T-helper 2 cell (primary cell): ENCODE measurements at places on chromosomes 1 and 21.

GRCh38 chr1:85818371-85818770 lies 110.1 kb upstream of the ZNHIT6 start:
- no peak for DNase-seq

- DNase-seq: no peak
Observed at GRCh38 chr1:10179406-10180091, 30.8 kb upstream of the KIF1B start.

DNA sequence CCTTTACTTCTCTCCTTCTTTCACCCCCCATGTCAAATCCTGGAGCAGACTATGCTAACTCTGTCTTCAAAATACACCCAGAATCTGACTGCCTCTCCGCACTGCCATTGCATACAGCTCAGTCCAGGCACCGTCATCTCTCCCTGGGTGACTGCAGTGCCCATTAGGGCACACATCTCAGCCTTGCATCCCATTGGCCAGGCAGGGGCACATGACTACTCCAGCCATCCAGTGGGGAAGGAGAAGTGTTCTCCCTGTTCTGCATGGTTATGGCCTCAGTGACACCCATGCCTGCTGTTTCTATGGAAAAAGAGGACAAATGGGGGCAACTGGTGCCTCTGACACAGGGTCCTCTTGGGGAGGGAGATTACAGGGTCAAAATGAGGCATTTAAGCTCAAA lies 270.5 kb downstream of the MATN1 start:
- DNase-seq: no peak

- no peak for DNase-seq
Observed at GRCh38 chr21:40433538-40433937, 413.4 kb downstream of the DSCAM start.

DNA sequence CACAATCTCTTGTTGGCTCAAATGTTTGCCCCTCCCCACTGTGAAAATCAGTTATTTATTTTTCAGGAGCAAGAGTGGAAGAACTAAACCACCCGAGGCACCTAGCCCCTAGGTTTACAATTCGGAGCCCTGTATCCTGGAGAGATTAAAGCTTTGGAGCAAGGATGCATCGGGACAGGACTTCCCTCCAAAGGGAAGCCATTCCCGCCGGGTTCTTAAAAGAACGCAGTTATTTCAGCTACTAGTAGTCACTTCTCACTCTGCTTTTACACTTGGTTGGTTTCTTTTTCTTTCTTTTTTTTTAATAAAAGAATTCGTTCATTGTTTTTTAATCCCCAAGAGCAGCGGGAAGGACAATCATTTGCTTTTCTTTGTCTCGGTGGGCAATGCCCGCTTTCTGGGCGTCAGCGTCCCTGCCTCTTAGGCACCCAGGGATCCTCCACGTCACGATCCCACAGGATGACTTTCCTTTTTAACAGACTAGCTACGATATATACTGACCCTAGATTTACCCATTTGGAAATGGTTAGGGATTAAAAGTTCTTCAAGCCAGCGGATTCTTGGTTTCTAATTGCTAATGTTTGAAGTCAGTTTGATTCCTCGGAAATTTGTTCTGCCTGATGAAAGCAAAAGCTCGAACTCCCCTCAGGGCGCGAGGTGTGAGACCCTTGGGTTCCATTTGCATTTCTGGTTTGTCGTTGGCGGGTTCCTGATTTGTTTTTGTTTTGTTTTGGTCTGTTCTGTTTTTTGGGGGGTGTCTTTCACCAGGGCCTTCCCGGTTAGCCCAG lies 9.0 kb downstream of the TBX15 start:
- DNase-seq: no peak

DNA sequence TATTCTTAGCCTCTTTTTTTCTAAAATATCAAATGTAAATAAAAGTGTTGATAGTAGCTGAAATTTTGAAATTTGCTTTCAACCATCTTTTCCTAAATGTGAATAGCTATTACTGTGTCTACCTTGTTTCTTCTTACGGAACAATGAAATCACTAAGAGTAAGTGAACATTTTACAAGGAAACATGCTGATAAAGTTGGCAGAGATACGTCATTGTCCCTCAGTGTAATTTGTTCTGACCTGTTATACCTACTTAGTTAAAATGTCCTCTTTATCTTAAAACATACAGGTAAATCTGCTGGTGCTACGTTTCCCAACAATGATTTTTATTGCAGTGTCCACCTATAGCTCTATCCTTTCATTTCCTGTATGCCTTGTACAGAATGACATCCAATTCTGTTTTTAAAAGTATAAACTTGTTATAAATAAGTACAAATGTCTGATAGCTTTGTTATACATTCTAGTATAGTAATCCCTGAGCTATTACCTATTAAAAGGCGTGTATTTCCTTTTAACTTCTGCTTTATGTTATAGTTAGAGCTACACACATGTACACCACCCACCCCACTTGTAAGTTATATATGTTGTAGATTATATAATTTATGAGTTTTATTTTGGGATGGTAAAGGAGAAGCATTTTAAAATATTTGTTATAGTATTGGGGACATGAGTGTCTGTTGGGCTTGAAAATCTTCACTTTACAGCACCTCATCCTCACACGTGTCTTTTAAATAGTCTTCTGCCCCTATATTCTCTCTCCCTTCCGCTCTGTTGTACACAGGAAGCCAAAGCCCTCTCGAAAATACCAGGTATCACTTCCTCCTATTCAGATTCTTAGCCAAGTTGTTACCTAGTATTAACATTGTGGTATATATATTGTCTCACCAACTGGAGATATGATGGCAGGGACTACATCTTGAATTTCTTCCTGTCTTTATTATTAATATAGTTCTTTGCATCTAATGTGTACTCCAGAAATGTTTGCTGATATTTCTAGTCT lies 25.2 kb downstream of the LAMC1 start:
- DNase-seq: no peak
